ENCODE measurements at places on chromosomes 7 and 10. TPM values are rescaled to one million over a fixed set of nuclear protein-coding genes. Genes with fewer than 3 reads are reported as not detected.

AS3MT gene
- total RNA-seq, result 2.0 TPM

GNGT1 gene
- not detected for total RNA-seq

DYNC1I1 gene
- total RNA-seq, result 15.1 TPM

MEST gene
- 3.1 TPM for total RNA-seq

ASAH2B gene
- 2.2 TPM for total RNA-seq

SH3PXD2A gene
- total RNA-seq, result 2.4 TPM

EXOSC1 gene
- 35.7 TPM for total RNA-seq

HOXA2 gene
- 0.33 TPM for total RNA-seq
